Ureter (tissue), 1 donor: ENCODE measurements at places on chromosomes 7 and 10.

DNA sequence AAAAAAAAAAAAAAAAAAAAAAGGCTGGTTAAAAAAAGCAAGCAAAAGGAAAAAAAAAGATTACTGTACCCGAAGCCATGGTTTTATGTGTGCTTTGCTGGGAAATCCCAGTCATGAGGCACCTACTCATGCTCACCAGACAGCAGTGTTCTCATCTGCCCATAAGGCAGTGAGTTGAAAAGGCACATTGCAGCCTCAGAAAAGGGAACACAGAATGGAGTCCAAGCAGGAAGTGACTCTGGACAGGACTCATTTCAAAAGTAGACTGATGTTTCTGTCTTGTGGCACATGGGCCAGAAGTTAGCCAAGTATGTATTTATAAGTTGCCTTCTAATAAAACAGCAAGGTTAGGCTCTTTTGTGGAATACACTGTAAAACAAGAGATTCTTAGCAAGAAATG, 40.2 kb downstream of the PDSS1 start:
- DNase-seq = no peak

- no peak for DNase-seq
Observed at GRCh38 chr10:30747633-30748032, 118.1 kb upstream of the LYZL2 start.

DNA sequence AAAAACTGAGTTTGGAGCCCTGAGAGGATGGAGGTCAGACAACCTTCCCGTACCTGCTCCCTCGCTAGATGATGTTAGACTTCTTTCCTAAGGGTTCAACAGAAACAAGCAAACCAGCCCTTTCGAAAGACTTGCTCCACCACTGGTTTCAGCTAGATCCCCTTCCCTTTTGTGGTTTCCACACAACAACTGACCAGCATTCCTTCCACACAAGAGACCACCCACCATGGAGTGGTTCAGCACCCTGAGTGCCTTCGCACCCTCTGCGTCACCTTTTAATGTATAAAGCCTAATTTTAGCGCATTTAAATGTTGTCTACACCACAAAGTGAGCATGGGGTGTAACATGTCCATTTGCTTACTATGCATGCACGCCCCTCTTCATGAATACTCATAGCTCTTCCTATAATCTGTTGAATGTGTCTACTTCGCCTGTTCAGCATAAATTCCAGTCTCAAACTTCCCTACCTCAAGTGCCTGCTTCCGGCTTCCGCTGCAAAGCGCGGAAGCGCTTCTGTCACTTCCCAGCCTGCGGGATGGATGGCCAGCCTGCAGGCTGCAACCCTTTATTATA, 69.0 kb downstream of the TACC2 start:
- no peak for DNase-seq

DNA sequence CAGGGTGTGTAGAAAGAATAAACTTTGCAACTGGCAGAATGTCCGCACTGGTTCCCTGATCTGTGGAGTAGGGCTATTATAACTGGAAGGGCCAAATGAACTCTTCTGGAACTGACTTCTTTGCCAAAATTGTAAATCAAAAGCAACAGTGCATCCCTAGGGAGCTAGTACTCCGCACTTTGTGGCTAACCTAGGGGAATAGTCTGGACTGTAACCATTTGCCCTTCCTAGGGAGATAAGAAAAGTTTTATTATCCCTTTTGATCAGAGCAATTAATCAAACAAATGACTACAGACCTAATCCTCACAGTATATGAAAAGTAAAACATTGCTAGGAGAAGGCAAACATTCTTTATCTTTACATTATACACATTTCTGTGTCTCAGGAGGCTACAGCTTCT, 45.5 kb upstream of the STEAP1B start:
- no peak for DNase-seq

- no peak for DNase-seq
Observed at GRCh38 chr7:15085366-15085765, 182.8 kb upstream of the DGKB start.

- DNase-seq = no peak
Observed at GRCh38 chr10:66102756-66103155, 823.1 kb upstream of the LRRTM3 start.

DNA sequence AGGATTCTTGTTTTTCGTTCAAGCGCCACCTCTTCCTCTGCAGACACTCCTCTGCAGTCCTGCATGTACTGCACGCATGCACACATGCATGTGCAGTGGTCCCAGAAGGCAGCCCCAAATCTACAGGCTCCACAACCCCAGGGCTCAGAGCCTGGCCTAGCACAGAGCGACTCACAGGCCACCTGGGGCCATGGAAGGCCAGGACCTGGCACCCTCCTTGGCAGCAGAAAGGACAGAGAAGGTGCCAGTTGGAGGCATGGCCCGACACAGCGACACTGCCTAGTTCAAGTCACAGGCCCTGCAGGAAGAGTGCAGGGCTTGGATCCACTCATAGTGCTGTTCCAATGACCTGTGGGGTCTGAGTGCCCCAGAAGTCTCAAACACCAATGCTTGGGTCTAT, 48.7 kb upstream of the RET start:
- DNase-seq = no peak

DNA sequence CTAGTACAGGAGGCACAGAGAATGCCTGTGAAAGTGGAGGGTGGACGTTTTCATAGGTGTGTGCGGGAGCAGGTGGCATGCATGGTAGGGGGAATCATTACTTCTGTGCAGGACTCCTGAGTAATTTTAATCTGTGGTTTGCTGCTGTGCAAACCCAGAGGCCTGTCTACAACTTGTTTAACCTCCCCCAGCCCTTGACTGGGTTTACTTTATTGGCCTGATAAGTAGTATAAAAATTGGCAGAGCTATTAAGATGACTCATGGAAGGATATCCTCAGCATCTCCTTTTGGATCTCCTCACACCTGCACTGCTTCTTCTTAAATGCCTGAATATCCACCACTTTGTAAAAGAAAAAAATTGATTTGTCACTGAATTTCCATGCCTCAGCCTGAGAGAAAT, 104.8 kb downstream of the AUTS2 start:
- no peak for DNase-seq

DNA sequence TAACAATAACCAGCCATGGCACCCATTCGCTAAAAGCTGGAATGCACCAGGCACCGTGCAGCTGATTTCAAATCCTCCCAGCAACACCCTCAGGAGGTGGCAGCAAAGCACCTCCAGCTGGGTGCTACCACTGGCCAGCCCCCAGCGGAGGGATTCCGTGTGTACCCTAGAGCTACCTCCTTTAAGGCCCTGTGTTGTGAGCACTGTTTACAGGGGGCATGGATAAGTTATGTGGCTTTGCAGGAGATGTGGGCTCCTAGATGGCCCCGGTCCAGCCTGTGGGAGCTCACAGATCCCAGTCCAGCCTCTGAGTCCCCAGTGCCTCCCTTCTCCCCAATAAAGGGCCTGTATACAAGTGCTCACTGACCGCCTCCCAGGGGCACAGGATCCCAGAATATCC, 27.1 kb downstream of the TNRC18 start:
- DNase-seq = peak; percentile 70

- DNase-seq = no peak
Observed at GRCh38 chr7:16891874-16892643, 10.3 kb upstream of the AGR3 start.

DNA sequence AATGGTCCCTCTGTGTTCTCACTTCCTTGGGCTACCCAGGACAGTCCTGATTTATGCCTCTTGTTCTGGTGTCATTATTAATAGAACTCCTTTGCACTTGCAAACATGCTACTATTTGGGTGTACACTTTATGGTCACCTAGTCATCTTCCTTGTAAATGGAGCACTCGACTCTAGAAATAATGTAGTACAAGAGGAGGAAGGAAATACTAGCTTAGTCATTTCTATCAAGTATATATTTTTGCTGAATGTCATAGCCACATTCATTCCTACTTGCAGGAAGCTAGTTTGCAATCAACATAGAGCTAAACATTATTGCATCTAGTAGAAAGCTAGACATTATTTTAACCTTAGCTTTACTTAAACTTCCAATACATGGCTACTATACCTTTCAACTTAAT, 335.3 kb downstream of the MAGI2 start:
- DNase-seq = no peak

DNA sequence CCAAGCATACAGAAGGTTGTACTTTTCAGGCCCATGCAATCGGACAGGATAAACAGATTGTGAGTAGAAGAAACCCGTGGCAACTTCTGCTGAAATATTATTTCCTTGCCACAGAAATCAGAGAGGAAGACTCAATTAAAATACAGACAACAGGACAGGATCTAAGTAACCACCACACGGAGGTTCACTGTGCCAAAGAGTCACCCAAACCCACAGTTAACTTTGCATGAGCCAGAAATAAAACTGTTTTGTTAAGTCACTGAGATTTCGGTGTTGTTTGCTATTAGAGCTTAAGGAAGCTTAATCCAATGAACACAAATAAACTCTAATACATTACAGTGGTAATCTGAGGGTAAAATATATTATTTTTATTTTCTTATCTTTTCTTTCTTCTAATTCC, 14.0 kb downstream of the PNPLA8 start:
- DNase-seq = no peak

DNA sequence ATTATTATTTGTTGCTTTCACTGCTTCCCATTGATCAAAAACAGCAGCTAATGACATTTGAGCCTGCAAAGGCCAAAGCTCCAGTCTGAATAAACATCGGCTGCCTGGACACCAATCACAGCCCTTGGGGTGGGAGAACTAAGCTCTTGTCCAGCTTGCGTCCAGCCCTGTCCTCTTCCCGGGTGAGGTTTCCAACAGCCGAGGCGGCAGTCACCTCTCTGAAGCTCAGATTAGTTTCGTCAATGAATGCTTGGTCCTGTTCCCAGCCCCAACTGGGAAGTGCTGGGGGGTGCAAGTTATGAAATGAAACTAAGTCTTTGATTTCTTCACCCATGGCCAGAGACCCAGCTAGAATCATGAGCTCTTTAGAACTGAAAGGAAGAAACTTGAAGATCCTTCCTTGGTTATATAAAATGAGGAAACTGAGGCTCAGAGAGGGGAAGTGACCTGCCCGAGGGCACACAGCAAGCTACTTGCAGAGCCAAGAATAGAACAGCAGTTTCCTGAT, 114.0 kb upstream of the TCF7L2 start:
- DNase-seq = peak; percentile 50

GRCh38 chr10:20993389-20993788, 96.3 kb upstream of the NEBL start:
- no peak for DNase-seq

DNA sequence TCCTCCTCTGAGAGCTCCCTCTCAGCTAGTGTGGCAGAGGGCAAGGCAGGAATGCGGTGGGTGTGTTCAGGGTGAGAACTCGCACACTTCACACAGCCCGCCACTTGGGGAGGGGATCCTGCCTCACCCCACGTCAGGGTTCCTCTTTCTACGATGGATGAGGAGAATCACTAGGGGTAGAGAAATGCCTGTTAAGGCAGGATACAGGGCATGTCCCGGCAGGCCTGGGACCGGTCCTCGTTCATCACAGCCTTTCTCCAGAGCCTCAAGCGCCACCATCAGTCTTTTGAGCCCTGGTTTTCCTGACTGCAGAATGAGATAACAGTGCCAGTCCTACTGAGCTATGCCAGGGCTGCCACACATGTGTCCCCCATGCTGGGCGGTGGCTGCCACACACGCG, 546.7 kb upstream of the ADARB2 start:
- no peak for DNase-seq

GRCh38 chr7:151245360-151246101, 3.0 kb downstream of the SMARCD3 start:
- DNase-seq = no peak

DNA sequence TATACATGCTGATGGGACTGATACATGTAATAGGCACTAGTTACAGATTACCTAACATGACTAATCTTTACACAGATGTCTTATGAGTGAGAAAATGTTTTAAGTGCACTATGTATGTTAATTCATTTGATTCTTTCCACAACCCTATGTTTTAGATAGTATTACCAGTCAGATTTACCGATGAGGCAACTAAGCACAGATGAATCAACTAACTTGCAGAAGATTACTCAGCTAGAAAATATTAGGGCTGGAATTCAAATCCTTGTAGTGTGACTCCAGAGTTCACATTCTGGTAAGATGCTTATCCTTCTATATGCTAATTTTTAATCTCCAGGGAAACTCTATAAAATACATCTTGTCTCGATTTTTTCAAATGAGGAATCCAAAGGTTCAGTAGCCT, 964.9 kb downstream of the REEP3 start:
- no peak for DNase-seq

DNA sequence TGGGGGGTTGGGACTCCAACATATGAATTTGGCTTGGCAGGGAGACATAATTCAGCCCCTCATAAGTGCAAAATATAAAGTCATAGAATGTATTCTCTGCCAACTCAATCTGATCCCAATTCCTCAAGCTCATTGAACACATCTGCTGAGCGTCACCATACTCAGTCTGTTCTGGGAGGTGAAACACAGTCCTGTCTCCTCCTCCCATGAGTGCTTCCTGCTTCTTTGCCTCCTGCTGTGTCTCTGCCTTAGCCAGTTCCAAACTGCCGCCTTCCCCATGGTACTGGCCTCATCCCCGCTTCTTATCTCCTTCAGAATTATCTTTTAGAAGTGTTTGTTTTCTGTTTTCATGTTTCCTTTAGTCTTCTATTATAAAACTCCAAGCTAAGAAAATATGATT, 365.5 kb downstream of the TNS3 start:
- DNase-seq = no peak
